ENCODE measurements at places on chromosomes 2 and 18.

- peak; percentile 53 for DNase-seq
Measured at GRCh38 chr18:26468931-26469340, 79.4 kb downstream of the KCTD1 start.

GRCh38 chr18:35592298-35592697 lies 10.8 kb downstream of the GALNT1 start:
- DNase-seq = no peak

GRCh38 chr18:57286949-57287348 lies 65.4 kb upstream of the ST8SIA3 start:
- no peak for DNase-seq

DNA sequence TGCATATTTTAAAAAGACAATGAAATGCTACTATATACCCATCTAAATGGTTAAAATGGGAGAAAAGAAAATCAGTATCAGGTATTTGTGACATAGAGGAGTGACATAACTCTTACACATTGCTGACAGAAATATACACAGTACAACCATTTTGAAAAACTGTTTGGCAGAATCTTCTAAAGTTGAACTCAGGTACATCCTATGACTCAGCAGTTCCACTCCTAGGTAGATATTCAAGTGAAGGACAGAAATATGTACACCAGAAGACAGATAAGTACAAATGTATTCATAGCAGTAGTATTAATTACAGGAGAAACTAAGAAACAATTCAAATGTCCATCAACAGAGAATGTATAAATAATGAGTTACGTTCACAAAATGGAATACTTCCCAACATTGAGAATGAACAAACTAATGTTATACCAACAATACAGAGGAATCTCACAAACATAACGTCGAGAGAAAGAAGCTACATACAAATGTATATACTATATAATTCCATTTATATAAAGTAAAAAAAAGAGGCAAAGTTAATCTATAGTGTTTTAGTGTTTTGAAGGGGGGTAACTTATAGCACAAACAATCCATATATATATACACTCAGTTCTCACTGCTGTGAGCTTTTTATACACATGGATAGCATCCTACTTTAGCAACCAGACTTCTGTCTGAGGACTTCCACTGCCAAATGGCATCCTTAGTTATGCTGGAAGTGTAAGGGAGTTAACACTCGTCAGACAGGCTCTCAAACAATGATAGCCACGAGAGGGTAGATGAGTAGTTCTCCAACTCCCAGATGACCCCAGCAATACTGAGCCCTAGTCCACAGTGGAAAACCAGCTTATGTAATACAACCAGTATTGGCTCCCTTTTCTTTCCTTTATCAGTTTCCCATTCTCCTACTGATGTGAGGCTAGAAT lies 172.5 kb downstream of the NBAS start:
- no peak for DNase-seq

DNA sequence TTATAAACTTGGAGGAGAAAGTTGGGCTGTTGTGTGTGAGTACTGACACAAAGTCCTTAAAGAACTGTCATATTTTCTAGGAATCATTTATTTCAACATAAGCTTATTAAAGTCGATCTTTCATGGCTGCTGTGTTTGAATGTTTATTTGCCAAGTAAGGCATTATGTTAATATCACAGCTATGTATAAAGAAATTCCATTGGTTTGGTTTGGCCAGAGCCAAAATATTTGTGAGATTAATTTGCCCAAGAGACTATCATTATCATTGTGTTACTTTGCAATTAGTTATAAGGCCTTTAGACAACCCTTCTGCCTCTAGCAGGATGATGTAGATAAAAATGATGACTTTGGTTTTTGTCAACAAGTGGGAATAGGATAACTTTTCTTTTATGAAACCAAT lies 240.6 kb upstream of the NT5C1B start:
- DNase-seq = no peak

- DNase-seq = no peak
Measured at GRCh38 chr2:227671170-227671905, 4.7 kb downstream of the SCYGR5 start.

DNA sequence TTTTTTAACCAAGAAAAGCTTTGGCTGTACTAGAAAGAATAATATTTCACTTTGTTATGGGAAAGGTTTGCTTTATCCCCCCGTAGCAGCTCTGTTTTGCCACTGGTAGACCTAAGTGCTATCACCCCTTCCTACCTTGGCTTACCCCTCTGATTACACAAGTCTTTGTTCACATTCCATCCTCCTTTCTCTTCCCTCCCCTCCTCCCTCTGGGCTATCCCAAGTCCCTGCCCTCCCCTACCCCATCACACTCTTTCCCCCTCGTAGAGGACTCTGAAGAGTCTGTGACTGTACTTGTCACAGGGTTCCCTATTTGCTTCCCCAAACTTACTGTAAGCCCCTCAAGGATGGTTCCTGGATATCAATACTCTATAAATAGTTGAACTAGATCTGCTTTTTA lies 152.9 kb upstream of the NOSTRIN start:
- no peak for DNase-seq

DNA sequence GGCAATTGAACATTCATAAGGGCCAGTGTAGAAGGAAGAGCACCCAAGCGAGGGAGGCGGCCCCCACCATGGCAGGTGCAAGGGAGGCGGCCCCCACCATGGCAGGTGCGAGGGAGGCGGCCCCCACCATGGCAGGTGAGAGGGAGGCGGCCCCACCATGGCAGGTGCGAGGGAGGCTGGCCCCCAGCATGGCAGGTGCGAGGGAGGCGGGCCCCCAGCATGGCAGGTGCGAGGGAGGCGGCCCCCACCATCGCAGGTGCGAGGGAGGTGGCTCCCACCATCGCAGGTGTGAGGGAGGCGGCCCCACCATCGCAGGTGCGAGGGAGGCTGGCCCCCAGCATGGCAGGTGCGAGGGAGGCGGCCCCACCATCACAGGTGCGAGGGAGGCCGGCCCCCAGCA lies 24.7 kb upstream of the GPC1 start:
- DNase-seq = no peak

DNA sequence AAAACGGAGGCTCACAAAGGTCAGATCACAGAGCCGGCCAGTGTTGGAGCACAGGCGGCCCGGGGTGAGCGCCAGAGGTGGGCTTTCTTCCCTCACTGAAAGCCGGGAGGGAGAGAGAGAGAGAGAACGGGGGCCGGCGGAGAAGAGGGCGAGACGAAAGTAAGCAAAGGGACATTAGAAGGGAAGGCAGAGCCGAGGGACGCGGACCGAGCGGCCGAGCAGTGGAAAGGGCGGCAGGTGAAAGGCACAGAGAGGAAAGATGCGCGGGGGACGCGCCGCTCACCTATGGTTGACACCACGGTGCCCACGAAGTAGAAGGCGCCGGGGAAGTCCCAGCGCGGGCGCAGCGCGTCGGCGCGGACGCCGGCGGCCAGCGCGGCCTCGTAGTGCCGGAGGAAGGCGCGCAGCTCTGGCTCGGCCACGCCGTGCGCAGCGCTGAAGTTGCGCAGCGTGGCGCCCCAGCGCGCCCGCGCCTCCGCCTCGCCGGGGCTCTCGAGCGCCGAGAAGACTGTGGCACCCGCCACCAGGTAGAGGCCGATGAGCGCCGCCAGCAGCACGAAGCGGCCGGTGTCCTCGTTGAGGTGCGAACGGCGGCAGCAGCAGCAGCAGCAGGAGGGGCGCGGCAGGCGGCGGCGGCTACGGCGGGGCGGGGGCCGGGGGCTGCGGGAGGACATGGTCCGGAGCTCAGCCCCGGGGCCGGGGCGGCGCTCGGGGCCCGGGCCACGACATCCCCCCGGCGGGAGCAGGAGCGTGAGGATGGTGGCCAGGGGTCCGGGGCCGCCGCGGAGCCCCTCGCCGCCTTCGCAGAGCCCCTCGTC lies 166.9 kb downstream of the MSH2 start:
- DNase-seq = no peak

DNA sequence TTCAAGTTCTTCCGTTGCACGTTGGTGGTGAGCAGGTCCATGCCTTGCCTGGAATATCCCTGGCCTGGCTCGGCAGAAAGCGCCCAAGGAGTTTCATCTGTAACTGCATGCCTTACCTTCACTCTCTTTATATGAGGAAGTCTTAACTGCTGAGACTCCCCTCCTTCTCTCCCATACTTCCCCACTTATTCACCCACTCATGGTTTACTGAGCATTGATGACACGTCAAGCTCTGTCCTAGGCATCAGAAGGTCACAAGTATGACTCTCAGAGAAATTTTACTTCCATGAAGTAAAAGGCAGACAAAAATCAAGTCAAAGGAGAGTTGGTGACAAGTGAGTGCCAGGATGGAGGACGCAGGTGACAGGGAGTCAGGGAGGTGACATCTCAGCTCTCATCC lies 68.2 kb downstream of the TBC1D8 start:
- no peak for DNase-seq

GRCh38 chr2:47359375-47359868 lies 43.5 kb upstream of the MSH2 start:
- no peak for DNase-seq

DNA sequence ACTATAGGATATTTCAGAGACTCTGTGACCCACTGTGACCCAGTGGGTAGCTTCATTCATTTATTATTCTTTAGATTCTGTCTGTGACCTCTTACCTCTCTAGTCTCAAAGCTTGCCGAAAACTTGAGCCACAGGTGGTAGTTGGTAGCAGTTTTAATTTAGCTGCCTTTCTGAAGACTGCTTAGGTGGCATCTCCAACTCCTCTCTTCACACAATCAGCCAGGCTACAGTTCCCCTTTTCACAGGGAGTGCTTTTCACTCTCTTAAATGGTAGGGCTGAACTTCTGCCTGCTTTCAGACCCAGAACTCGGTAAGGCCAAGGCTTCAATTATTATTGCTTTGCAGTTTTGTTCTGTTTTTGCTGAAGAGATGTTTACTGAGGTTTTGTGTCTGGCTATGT lies 349.6 kb downstream of the ARL6IP6 start:
- DNase-seq = no peak

DNA sequence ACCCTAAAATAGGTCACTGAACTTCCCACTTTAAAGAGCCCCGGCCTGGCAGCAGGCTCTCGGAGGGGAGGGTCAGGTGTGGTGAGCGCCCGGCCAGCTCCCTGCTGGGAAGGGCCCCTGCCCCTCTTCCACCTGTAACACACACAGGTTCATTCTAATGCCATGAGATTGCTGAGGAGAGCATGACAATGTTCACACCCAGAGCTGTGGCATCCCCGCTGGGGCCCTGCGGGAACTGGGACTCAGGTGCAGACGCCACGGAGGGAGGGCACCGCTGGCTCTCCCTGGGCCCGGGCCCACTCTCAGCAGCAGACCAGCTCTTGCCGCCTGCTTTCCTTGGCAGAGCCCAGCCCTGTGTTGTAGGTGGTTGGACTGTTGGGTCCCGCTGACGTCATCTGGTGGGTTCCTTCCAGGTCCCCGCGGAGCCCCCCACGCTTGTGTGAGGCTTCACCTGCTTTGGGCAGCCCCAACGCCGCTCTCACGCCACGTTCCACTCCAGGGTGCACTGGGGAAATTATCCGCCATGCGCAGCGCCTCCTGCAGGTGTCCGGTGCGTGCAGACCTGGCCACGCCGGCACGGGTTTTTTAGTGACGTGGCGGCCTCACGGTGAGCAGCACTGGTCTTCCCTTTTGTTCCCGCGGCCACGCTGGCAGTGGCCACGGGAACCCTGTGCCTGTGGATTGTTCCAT lies 50.4 kb upstream of the KCNG2 start:
- DNase-seq = no peak
